ENCODE measurements at places on chromosomes 4 and X. TPM values are rescaled to one million over a fixed set of nuclear protein-coding genes. Genes with fewer than 3 reads are reported as not detected.

PSAPL1 gene
- polyA plus RNA-seq = 4.4 TPM

SPANXB1 gene
- 1.9 TPM for polyA plus RNA-seq

CFI gene
- polyA plus RNA-seq = 108 TPM

LONRF3 gene
- 2.6 TPM for polyA plus RNA-seq

SLC39A8 gene
- polyA plus RNA-seq = 16.1 TPM

CYSLTR1 gene
- polyA plus RNA-seq = 0.50 TPM

PABPC5 gene
- polyA plus RNA-seq = 2.8 TPM

ARHGAP10 gene
- 26.5 TPM for polyA plus RNA-seq

TAF7L gene
- 0.08 TPM for polyA plus RNA-seq

FAAH2 gene
- 5.4 TPM for polyA plus RNA-seq

PHOX2B gene
- polyA plus RNA-seq = not detected

PLP1 gene
- polyA plus RNA-seq = 1.1 TPM

TMEM271 gene
- not detected for polyA plus RNA-seq

POF1B gene
- 11.8 TPM for polyA plus RNA-seq

ZNF711 gene
- 16.6 TPM for polyA plus RNA-seq

EDA gene
- 4.7 TPM for polyA plus RNA-seq

NIPAL1 gene
- 6.1 TPM for polyA plus RNA-seq

AVPR2 gene
- not detected for polyA plus RNA-seq

GLUD2 gene
- 4.4 TPM for polyA plus RNA-seq

All from hepatocyte (in vitro differentiated cells).